Thoracic aorta endothelial cell (primary cell): ENCODE measurements at places on chromosomes 16 and 17. TPM values are rescaled to one million over a fixed set of nuclear protein-coding genes. Genes with fewer than 3 reads are reported as not detected.

ZFHX3 gene
- 7.6 and 10.3 TPM in 2 replicates for total RNA-seq

ADAP2 gene
- 0.27 and 0.36 TPM in 2 replicates for total RNA-seq

VAC14 gene
- total RNA-seq = 35.0 and 44.3 TPM in 2 replicates

RDM1 gene
- 0.40 and 0.72 TPM in 2 replicates for total RNA-seq

RGS11 gene
- 3.1 and 3.6 TPM in 2 replicates for total RNA-seq

IL34 gene
- 0.14 and 0.27 TPM in 2 replicates for total RNA-seq

RSPRY1 gene
- total RNA-seq = 93.6 and 98.6 TPM in 2 replicates
